Activated CD8-positive, alpha-beta memory T cell treated with anti-CD3 and anti-CD28 coated beads for 1 hour (primary cell): ENCODE measurements at places on chromosomes 6 and 20.

- no peak for DNase-seq
These were observed 18.2 kb upstream of the FRMD1 start for GRCh38 chr6:168097221-168097620.

DNA sequence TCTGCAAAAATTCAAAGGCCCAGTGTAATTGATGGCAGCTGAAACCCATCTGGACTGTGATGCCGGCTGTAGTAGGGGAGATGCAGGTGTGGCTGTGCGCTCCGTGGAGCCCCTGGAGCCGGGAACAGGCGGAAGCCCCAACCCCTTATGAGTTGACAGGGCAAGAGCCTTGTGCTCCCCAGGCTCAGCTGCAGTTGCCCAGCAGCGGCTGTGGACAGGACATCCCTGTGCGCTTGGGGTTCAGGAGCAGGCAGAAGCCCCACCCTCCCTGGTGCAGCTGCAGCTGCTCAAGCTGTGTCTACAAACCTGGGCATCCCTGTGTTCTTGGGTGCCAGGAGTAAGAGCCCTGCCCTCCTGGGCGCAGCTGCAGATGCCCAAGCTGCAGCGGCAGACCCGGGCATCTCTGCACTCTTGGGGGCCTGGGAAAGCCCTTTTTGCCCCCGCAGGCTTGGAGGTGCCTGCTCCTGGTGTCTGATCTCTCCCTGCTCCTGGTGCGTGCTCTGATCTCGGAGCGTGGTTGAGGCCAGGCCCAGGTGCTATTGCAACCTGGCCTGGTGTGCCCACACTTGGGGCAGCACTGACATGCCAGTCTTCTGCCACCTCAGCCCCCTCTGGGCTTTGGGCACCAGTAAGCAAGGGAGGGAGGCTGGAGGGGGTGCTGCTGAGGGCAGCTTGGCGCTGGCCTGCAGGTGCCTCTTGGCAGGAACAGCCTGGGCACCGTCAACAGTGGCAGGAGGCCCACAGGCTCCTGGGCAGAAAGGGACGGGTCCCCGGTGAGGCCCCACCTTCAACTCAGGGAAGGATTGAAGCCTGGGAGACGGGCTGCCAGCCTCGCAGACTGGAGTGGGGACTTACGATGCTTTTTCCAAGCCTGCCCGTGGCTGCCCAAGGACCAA is 30.3 kb downstream of the OR2J2 start:
- no peak for DNase-seq

GRCh38 chr6:148653138-148653776 is 93.6 kb upstream of the UST start:
- DNase-seq: no peak

DNA sequence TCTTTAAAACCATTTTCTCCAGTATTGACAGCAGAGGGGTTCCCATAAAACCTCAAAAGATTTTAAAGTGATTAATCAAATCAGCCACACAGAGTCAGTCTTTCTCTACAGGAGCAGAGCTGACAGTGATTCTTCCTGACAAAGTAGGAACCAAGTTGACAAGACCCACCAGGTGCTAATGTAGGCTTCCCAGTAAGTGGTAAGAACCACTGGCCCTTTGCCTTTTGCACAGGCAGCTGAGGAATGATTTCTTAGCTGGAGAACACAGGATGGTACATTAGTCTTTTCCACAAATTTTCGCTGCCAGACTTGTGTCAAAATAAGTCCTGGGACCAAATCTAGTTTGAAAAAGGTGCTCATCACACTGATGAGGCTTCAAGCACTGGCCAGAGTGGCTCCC is 95.8 kb downstream of the ARMC2 start:
- no peak for DNase-seq

DNA sequence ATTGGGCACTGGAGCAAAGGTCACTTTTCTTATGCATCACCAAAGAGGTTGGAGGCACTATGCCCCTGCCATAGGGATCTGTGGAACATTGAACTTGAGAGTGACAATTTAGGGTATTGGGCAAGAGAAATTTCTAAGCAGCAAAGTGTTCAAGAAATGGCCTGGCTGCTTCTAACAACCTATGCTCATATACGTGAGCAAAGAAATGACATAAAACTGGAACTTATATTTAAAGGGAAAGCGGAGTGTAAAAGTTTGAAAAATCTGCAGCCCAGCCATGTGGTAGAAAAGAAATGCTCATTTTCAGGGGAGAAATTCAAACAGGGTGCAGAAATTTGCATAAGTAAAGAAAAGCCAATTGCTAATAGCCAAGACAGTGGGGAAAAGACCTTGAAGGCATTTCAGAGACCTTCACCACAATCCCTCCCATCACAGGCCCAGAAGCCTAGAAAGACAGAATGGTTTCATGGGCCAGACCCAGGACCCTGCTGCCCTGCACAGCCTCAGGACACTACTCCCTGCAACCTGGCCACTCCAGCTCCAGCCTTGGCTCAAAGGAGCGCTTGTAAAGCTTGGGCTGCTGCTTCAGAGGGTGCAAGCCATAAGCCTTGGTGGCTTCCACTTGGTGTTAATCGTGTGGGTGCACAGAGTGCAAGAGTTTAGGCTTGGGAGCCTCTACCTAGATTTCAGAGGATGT is 24.4 kb downstream of the NCR2 start:
- DNase-seq: no peak

DNA sequence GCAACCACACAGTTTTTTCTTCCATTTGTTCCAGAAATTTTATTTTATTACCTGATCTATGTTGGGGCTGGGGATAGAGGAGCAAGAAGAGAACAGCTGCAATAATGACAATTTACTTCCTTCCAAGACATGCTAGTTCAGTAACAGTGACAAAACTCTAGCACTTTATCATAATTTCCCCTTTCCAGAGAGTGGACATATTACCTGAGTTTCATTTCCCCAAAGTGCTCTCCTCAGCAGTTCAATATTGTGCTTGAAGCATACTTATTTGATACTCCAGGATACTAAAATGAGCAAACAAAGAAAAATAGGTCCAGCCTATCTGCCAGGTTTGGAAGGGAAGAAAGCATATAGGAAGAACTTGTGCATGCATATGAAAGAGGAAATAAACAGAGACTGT is 157.7 kb downstream of the ID4 start:
- DNase-seq: no peak

- DNase-seq: no peak
These were observed 40.3 kb downstream of the AKAP7 start for GRCh38 chr6:131175564-131175963.

GRCh38 chr6:42271834-42272805 is 54.5 kb upstream of the MRPS10 start:
- no peak for DNase-seq

DNA sequence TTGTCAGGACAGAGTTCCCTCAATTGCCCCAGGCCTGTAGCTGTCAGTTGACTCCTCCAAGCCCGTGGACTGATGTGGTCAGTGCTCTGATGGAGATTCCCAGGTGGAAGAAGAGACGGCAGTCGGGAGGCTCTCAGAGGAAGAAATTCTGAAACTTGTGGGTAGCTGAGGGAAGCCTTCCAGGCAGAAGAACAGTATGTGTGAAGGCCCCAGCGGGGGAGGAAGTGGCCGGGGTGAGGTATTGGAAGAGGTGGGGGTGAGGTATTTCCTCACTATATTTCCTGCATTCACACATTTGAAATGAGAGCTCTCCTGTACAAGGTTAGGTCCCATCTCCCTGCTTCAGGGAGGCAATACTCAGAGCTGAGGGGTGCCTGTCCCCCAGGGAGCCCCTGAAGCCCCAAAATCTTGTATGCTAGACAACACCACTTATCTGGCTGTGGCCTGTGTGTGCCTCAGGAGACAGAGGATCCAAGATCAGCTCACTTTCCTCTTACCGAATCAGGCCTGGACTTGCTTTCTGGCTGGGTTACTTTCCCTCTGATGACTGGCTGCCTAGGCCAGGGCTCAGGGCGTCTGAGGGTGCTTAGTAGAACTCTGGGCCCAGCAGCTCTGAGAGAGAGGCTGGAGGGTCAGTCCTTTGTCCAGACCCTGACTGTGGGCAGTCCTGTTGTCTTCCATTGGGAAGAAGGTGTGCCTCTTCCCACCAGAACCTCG is 49.3 kb upstream of the MYL9 start:
- DNase-seq: no peak

- DNase-seq: no peak
These were observed 123.1 kb upstream of the LGSN start for GRCh38 chr6:63442870-63443269.

DNA sequence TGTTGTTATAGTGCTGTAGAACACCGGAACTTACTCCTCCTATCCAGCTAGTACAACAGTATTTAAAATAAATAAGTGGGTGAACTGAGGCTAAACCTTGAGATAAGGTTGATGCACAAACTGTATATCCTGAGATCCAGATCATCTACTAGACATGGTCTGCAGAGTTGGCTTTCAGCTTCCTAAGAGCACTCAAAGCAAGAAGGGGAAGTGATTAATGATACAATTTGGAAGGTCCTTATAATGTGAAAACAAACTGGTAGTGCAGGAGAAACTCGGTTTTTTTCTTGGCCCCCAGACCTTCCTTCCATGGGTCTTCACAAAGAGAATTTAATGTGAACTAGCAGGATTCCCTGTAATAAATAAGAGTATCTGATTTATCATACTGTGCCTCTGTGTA is 27.4 kb upstream of the RREB1 start:
- DNase-seq: no peak

GRCh38 chr6:89818977-89819335 is 638 bp downstream of the MDN1 start:
- no peak for DNase-seq

GRCh38 chr20:31788578-31788977 is 30.6 kb upstream of the MYLK2 start:
- no peak for DNase-seq

DNA sequence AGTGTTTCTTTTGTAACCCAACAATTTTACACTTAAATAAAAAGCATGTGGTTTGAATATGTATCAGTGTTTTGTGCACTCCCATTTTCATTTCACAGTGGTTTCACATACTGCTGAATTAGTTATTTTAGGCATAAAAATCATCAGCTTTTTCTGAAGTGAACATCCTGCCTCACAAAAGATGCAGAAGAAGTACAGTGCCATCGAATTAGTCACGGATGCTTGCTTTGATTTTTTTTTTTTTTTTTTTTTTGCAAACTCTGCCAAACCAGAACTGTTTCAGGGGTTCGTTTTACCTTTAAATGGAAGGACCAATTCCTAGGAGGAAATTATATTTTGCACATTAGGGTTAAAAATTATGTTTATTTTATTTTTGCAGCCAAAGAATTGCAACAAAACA is 158.6 kb downstream of the RPS12 start:
- DNase-seq: no peak

- DNase-seq: no peak
These were observed 271.1 kb upstream of the CHD6 start for GRCh38 chr20:41889126-41889843.

DNA sequence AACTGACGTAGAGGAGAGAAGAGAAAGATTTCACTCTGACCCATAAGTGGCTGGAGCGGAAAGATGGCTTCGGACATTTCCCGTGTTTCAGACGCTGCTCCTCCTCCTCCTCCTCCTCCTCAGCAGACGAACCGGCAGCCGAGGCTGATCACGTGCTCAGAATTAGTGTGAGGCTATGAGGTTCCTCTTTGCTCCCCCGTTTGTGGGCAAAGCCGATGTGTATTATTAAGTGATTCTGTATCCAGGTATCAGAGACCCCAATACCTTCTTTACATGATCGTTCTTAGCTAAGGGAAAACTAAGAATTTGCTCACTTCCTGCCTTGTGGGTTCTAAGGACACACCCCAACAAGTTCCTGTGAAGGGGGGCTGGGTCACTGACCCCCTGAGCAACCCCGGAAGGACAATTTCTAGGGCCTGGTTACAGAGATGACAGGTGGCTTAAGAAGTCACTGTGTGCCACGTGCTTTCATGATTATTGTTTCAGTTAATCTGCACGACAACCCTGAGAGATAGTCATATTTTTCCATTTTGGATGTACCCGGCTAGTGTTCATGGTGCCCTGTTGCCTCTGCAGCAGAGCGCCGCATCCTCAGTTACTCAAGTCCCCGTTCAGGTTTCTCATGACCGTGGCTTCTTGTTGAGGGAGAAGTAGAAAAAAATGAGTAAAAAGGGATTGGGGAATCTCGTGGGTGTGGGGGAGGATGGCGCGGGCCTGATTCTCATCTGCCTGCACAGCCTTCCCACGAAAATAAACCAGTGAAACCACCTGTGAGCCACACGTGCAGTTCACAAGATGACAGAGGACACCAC is 671.8 kb downstream of the QKI start:
- no peak for DNase-seq

DNA sequence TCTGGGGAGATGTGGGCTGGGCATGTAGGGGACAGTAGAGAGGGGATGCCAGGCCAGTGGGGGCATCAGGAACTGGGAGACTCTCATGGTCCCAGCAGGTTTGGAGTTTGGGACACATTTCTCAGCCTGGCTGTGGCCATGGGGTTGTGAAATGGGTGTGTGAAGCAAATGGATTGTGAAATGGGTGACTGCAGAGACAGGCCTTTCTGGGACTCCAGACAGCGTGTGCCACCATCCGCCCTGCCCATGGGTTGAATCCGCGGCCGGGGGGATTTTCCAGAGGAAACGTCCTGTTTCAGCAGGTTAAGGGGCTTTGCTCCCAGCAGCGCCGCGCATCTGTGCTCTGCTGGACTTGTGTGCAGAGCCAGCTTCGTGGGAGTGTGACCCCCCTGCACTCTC is 3.7 kb upstream of the PMEPA1 start:
- DNase-seq: no peak

- no peak for DNase-seq
These were observed 330.0 kb downstream of the ZFAND3 start for GRCh38 chr6:38149531-38149930.

- no peak for DNase-seq
These were observed 372.3 kb downstream of the EPHA7 start for GRCh38 chr6:93047033-93047432.

GRCh38 chr20:4041748-4042411 is 26.5 kb upstream of the RNF24 start:
- DNase-seq: no peak

- DNase-seq: no peak
These were observed 143.1 kb upstream of the RREB1 start for GRCh38 chr6:6964675-6965074.

DNA sequence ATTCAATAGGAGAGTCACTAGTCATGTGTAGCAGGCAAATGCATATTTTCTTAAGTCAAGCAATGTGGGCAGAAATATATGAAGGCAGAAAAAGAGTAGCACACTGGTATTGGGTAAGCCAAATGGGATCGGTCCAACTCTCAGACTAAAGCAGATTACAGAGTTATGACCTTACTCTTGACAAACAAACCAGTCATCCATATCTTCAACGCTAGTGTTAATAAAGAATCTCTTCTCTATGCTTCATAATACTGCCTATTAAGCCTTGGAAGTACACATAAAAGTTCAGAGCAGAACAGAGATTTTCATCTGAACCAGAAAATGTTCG is 320.2 kb upstream of the JARID2 start:
- no peak for DNase-seq

GRCh38 chr6:34560366-34561226 is 4.5 kb upstream of the SPDEF start:
- DNase-seq: no peak

- no peak for DNase-seq
These were observed 26.9 kb upstream of the ADTRP start for GRCh38 chr6:11805259-11806053.

DNA sequence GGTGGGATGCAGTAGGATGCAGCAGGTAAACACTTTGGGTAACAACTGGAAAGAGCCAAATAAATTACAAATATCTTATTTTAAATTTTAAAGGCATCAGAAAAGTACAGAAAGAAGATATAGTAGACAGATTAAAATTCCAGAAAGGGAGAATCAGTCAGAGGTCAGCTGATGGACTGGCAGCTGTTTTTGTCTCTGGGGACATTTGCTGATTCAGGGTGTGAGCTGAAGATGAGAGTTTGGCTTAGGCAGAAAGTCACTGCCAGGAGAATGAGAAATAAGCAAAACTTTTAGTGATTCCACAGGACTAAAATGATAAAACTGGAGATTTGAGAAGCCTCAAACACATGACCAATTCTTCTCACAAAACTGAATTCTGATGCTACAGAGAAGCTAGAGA is 39.5 kb downstream of the AHI1 start:
- no peak for DNase-seq
